Hair follicular keratinocyte (primary cell): ENCODE measurements at places on chromosomes 6 and 20. TPM values are rescaled to one million over a fixed set of nuclear protein-coding genes. Genes with fewer than 3 reads are reported as not detected.

Gene ELOVL4
- 6.8 and 7.0 TPM in 2 replicates for total RNA-seq

Gene PSORS1C2
- not detected in 2 replicates for total RNA-seq

Gene SLC22A16
- total RNA-seq: not detected in 2 replicates

Gene VTA1
- 42.6 and 49.8 TPM in 2 replicates for total RNA-seq

Gene MACROD2
- total RNA-seq: 0.16 and 0.76 TPM in 2 replicates

Gene RIPOR2
- total RNA-seq: not detected in 2 replicates

Gene TTK
- 25.9 and 28.8 TPM in 2 replicates for total RNA-seq

Gene APCDD1L
- total RNA-seq: 0.76 and 1.6 TPM in 2 replicates

Gene PDCD2
- total RNA-seq: 96.4 and 123 TPM in 2 replicates

Gene NCOA7
- total RNA-seq: 6.3 and 8.4 TPM in 2 replicates

Gene RIPOR3
- 0.04 TPM in 1 of 2 replicates, not detected in the other for total RNA-seq

Gene MRPS10
- total RNA-seq: 79.2 and 82.5 TPM in 2 replicates

Gene ZNF318
- 7.3 and 7.7 TPM in 2 replicates for total RNA-seq

Gene HCK
- not detected in 2 replicates for total RNA-seq

Gene ZFP57
- 12.7 and 14.2 TPM in 2 replicates for total RNA-seq

Gene PLEKHG1
- 0.84 and 3.7 TPM in 2 replicates for total RNA-seq

Gene MYT1
- total RNA-seq: not detected in 2 replicates

Gene OR14J1
- total RNA-seq: not detected in 2 replicates

Gene LY6G5B
- 1.9 and 2.3 TPM in 2 replicates for total RNA-seq

Gene ECT2L
- total RNA-seq: not detected in 2 replicates

Gene LPIN3
- total RNA-seq: 9.3 and 16.2 TPM in 2 replicates
